ENCODE measurements at places on chromosomes 4 and X.

GRCh38 chr4:84632092-84632491 lies 49.2 kb downstream of the CDS1 start:
- DNase-seq: no peak

- DNase-seq: no peak
Measured at GRCh38 chr4:151962138-151962823, 201.5 kb upstream of the GATB start.

DNA sequence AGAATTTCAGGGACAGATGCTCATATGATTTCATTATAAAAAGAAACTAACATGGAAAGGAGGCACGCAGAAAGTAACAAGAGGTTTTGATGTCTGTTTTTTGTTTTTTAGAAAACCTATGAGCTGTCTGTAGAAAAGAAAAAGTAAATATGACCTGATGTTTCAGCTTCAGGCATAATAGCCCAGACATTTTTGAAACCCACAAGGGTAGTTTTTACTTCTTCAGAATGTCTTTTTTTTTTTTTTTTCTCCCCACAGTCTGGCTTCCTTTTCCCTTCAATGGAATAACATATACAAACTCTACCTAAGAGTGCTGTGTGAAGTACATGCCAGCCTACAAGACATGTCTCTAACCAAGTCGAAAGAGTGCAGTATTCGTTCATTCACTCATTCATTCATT lies 18.3 kb upstream of the STX18 start:
- no peak for DNase-seq

DNA sequence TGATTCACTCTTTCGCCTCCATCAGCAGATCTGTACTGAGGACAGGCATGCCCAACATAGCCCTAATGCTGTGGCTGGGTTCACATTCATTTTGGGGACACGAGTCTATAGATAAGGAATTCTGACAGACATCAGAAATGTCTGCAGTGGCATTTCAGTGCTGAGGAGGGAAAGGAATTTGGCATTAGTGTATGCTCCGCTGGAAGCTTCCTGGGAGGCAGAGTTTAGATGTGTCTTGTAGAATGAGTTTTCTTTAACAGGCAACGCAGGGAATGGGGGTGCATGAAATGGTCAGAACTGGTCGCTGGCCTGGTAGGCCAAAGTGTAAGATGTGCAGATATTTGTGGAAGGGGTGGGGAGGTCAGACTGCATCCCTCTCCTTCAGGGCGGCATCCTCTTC lies 43.5 kb upstream of the ZNF518B start:
- DNase-seq: no peak

GRCh38 chr4:16804581-16804980 lies 93.9 kb downstream of the LDB2 start:
- DNase-seq: no peak

GRCh38 chrX:107686026-107686425 lies 57.7 kb downstream of the PRPS1 start:
- DNase-seq: no peak

- no peak for DNase-seq
Measured at GRCh38 chr4:16764622-16765021, 133.8 kb downstream of the LDB2 start.

- DNase-seq: no peak
Measured at GRCh38 chr4:15234856-15235126, 193.0 kb upstream of the C1QTNF7 start.

DNA sequence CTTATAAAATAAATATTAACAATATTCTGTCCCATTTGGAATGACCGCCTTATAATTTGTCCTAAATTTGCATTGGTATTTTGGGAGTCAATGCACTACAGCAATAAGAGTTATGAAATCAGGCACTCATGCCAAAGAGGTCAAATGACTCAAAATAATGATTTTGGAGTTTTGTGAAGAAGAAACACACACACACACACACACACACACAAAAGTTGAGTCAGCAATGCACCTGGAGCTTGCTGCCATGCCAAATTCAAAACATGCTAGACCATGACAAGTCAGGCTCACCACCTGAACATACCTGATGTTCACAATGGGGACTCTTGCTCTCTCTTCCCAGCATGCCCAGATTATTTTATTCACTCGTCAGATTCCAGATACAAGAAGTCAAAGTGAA lies 56.7 kb downstream of the PROM1 start:
- no peak for DNase-seq

GRCh38 chr4:113212613-113213012 lies 163.2 kb downstream of the ANK2 start:
- no peak for DNase-seq

DNA sequence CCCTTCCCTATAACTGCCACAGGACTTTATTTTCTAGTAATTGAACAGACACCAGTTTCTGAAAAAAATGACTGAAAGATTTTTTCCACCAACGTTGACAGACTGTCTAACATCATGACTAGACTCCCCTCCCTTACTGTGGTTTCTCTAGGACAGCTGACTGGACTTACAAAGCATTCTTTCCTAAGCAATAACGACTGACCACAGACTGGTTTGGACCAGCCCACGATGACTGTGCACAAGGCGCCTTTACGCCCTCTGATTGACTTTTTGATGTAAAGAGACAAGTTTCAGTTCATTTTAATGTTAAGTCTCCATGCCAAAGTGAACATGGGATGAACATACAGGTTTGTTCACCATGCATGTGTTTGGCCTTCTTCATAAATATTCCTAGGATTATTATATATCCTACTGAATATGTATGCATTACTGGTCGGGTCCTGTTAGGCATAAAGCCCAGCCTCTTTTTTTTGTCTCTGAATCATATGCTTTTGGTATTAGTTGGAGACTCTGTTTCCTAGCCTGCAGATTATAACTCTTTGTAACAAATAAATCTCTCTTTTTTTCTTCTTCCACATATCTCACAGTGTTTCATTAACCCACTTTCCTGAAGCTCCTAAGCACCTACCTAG lies 50.5 kb upstream of the UGT2B4 start:
- DNase-seq: no peak

GRCh38 chrX:44908153-44908552 lies 35.2 kb downstream of the KDM6A start:
- no peak for DNase-seq

GRCh38 chrX:7134981-7135380 lies 12.5 kb upstream of the STS start:
- DNase-seq: no peak

DNA sequence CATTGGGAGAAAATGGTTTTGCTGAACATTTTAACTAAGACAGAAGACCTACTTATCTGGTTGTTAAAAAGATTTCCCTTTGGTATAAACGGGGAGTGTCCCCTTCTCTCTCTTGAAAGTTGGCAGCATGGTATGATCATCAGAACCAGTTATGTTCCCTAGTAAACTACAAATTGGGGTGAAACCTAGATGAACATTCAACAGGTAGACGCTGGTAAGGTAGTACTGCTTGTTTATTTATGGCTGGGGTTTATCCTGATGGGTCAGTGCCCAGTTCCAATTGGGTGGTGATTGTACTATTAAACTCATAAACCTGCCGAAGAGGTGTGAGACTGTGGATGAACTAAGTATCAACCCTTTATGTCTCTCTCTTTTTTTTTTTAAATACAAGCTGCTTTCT lies 100.5 kb downstream of the MBNL3 start:
- no peak for DNase-seq

DNA sequence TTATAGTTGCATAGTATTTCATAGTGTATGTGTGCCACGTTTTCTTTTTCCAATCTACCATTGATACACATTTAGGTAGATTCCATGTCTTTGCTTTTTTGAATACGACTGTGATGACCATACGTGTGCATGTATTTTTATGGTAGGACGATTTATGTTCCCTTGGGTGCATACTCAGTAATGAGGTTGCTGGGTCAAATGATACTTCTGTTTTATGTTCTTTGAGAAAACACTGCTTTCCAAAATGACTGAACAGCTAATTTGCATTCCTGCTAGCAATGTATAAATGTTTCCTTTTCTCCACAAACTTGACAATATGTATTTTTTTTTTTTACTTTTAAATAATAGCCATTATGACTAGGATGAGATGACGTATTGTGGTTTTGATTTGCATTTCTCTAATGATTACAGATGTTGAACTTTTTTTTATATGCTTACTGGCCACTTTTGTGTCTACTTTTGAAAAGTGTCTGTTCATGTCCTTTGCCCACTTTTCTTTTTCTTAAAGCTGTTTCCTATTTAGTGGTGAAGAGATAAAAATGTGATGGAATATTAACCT lies 969.5 kb upstream of the NDST4 start:
- DNase-seq: no peak

Data from iPS DF 6.9 (cell line).